ENCODE measurements at places on chromosomes 12 and 14.
A peak's percentile ranks its signal among the peaks of the same experiment; 100 is the strongest.

GRCh38 chr12:2306012-2306411, 253.2 kb downstream of the CACNA1C start:
- DNase-seq, result no peak

DNA sequence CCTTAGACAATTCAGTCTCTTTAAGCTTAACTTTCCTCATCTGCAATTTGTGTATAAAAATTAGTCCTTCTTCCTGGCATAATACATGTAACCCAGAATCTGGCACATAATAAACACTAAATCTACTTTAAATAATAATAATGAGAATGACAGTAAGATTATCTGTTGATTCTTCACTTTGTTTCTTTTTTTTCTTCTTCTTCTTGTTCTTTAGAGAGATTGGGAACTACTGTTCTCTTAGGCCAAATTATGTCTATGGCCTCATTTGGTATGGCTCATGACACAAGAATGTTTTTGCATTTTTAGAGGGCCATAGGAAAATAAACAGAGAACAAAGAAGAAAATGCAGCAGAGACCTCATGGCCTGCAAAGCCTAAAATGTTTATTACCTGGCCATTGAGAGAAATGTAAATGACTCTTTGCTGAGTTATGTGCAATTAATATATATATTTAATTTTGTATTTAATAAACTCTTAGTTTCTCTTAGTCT, 275.8 kb downstream of the SLC6A15 start:
- DNase-seq, result no peak

DNA sequence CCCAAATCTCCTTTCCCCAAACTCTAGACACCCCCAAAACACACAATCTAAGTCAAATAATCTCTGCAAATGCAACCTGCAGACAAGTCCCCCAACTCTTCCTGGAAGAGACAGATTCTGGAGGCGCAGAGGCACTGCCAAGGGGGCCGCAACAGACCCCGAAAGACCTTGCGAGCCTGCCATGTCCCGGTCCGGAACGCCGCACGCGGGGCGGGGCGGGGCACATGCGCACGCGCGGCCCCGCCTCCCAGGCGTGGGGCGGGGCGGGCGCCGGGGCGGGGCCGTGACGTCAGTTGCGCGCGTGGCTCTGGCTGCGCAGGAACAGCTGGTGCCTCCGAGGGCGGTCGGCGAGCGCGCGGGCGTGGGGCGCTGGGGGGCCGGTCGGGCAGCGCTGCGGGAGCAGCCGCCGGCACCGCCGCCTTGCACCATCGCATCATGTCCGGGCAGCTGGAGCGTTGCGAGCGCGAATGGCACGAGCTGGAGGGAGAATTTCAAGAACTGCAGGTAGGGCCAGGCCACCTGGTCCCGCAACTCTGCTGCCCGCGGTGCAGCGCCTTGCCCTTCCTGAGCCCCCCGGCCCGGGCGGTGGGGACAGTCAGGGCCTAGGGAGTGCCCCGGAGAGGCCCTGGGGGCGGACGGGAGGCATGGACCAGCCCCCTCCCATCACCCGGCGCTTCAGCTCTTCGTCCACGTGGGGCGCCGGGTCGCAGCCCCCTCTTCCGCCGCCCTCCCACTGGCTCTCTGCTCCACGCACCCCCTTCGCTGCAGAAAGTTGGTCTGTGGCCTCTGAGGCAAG, at the start of gene TMEM120B:
Gene TMEM120B, plus strand, starts transcription at position 292 of the 796 bp plus-strand sequence. Its CDS starts 144 bp downstream, at position 436.
- peak; percentile 86 for DNase-seq

DNA sequence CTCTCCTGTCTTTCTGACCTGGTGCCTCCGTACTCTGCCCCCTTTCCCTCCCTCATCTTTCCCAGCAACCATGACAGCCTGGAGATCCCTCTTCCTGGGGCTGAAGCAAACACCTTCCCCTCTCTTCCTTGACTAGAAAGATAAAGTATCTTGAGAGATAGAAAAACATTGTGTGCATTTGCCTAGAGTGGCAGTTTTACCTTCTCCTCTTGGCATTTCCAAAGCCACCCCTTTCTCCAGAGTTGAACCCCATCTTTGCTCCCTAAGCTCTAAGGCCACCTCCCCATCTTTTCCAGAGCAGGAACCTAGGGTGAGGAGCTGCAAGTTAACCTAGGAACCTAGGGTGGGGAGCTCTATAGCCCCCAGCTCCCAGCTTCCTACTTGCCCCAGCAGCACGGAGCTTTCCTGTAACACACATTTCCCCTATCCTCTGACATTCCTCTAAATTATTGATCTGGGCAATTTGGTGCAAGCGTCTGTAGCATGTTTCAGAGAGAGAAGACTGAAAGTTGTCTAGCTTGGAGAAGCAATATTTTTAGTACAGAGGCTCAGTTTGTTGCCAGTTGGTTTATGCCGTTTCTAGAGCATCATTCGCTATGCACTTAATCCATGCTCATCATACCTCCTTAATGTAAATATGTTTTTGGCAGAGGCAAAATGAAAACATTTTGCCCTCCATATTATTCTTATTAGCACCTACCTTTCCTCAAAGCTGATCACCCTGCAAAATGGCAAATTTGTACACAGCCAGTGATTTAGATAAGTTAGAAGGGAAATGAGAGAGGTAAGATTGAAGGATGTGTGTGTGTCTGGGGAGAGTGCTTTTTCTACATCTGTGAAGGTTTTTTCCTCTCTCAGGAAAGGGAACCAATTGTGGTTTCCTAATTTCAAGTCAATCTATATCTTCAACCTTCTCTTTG, 5.4 kb upstream of the TBX3 start:
- DNase-seq, result no peak

- DNase-seq, result no peak
These were observed 17.8 kb upstream of the MEG3 start for GRCh38 chr14:100807979-100808734.

DNA sequence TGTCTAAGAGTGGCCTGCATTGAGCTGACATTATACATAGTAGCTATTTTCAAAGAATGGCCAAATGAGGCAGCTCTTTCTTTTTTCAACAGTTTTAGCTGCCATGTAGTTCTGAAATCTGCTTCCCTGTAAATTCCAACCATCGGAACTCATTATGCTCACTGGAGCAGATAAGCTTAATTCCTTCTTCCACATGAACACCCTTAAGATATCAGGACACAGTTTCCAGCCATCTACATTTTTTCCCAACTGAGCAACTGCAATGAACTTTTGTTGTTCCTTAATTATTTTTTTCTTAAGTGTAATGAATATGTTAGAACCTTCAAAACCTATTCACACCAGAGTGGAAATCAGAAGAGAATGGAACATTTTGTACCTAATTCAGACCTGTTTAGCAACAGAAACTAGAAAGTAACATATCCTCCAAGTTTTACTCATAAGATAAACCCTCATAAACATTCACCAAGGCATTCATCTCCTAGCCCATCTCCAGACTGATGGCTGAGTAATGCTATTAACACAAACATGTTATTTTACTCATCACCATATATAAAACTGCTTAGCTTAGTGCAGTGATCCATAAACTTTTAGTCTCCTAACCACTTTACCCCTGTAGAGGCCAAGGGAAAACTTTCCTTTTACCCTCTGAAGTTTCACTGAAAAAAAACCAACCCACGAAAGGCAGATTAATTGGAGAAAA, 296.1 kb upstream of the SYT1 start:
- no peak for DNase-seq

DNA sequence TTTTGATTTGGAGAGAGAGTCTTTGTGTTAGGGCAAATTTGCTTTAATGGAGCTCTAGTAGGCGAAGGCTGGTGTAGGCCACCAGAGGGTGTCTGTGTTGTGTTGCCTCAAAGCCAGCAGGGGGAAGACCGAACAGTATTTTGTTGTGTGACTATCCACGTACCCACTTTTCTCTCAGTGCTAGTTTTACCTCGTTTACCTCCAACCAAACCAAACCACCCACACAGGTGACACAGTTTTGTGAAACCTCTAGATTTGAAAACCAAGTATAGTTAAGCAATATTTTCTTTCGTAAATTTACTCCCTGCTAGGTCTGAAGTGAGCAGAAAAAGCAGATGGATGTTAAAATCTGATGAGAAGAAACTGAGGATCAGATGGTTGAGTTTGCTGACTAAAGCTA, 36.3 kb upstream of the NPFF start:
- peak; percentile 57 for DNase-seq

DNA sequence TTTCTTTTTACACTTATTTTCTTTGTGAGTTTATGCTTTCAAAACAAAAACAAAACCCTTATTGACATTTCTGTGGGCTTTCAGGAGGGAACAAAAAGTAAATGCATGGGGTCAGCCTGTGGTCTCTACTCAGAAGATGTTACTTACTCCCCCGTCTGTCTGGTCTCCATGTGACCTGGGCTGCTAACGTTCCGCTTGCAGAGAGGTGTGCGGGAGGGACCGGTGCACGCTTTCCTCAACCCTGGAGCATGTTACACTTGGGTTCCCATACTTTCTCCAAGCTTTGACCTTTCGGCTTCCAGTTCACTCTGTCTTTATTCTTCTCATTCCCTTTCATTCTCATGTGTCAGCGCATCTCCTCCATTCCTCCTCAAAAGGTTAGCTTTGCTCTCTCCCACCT, 36.5 kb downstream of the ZC3H14 start:
- DNase-seq, result no peak

- DNase-seq, result no peak
These were observed 175.8 kb downstream of the ATP23 start for GRCh38 chr12:58117201-58117600.

DNA sequence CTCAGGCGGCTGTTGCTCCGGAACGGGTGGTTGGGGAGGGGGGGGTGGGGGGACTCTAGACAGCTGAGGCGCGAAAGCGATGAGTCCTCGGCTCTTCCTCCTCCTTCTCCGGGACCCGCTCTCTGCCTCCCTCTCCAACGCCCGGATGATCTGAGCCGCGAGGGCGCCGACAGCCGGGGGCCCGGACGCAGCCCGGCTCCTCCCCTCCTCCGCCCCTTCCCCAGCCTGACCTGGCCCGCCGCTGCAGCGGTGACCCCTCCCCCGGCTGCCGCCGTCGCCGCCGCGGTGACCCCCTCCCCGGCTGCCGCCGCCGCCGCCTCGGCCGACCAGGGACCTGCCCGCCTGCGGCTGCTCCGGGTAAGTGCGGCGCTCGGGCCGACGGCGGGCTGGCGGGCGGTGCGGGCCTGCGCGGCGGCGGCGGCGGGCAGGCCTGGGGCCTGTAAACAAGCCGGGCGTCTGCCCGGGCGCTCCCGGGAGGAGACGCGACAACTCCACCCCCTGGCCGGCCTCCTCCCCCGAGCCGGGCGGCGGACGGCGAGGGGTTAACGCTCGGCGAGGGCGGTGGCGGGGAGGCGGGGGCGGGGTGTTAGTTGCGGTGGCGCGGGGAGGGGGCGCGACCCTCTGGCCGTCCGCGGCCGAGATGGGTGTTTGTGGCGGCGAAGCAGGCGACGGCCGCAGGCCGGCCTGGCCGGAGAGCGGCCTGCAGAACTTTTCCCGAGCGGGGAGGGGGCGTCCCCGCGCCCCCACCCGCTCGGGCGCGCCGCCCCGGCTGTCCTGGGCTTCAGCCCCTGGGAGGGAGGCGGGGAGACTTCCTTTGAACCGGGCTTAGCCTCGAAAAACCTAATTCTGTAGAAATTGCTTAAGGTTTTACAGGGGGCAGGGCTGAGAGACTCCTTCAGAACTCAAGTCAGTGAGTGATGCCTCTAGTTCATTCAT, 568 bp downstream of the PPM1A start:
- DNase-seq, result peak; percentile 42

- no peak for DNase-seq
These were observed 556 bp downstream of the MTHFD1 start for GRCh38 chr14:64388533-64389285.

- DNase-seq, result no peak
These were observed 32.0 kb upstream of the CCND2 start for GRCh38 chr12:4241592-4241991.

DNA sequence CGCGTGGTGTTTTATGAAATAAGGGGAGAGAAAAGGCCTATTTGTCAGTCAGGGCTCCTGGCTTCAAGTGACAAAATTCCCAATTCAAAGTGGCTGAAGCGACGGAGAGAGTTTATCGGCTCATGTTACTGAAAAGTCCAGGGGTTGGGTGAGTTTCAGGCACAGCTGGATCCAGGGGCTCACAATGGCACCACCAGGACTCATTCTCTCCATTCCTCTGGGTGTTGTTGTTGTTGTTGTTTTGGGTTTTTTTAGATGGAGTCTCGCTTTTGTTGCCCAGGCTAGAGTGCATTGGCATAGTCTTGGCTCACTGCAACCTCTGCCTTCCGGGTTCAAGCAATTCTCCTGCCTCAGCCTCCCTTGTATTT, 119.4 kb downstream of the SCARB1 start:
- DNase-seq, result no peak

- DNase-seq, result no peak
These were observed 51.0 kb downstream of the ST8SIA1 start for GRCh38 chr12:22283508-22283907.

DNA sequence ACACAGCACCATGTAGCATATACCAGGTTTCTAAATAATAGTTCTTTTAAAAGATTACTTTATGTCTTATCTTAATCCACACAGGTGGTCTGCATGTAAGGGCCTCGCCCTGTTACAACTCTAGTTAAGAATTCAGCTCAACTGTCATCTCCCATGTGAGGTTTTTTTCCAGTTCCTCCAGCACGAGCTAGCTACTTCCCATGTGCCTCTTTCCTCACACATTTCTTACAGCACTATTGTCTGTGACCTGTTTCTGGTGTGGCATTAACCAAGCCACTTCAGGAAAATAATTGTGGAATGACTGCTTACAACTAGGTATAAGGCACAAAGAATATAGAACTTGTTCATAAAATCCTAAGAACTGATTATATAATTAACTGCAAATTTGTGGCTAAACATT, 65.5 kb downstream of the SH2B3 start:
- DNase-seq, result no peak

- no peak for DNase-seq
These were observed 163.3 kb downstream of the TMTC3 start for GRCh38 chr12:88305254-88305890.

- DNase-seq, result no peak
These were observed 27.2 kb downstream of the KLC1 start for GRCh38 chr14:103656031-103656755.

DNA sequence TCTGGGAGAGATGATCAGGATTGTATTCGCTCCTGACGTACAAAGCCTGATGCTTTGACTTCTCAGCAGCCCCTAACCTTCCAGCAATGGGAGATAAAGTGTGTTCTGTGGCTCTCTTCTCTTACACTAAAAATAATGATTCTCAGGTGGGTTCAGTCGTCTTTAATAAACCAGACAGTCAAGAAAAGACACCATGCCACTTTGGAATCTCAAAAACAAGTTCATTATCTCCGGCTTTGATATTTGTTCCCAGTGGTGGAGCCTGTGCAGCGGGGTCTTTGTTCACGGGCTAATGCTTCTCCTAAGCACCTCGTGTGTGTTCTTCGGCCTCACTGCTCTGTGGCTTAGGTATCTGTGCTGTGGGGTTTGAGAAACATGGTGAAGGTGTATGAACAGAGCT, 1.6 kb downstream of the ACVR1B start:
- DNase-seq, result no peak

DNA sequence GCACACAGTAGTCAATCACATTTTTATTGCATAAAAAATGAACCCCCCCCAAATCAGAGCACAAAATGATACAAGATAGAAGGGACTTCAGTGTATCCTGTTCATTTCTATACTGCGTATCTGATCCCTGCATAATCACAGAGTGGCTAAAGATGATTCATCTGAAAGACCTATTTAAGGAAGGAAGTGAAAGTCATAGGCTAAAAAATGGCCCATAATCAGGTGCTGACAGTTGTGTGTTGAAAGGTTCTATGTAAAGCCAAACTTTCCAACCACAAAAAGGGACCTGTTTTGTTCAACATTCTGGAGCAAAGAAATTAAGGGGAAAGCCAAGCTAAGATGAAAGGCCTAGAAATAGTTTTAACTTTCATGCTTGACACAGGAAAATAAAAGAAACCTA, 147.8 kb upstream of the ATP2B1 start:
- DNase-seq, result peak; percentile 30
